CD4-positive, alpha-beta memory T cell (primary cell): ENCODE measurements at places on chromosomes 5 and 9.

DNA sequence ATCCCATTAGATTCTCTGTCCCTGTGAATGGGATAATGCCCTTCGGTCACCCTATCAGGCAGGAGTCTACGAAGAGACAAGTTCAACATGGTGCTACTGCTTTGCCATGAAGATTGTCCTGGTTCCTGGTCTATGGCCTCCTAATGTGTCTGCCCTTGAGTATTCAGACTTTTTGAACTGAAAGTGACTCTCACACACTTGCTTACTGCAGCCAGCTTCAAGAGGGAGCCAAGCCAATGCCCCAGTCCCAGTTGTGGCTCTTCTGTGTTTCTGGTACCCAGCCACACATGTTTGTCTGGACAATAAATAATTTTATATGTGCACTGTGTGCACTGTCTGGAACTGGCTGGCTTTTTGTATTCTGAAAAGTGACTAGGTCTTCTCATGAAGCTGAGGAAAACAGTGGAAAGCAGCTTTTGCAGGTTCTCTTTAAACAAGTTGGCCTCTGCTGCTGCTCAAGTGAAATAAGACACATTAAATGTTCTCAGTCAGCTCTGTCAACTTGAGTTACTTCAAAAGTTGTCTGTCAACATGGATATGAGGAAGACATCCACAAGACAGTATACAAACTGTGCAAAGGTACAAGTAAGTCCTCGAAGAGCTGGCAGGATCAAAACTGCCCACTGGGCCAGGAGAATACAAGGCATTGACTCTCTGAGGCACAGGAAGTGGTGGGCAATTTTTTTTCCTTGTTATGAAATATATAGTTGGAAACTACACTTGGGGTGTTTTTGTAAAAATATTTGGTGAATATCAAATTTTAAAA is 60.0 kb downstream of the ZNF608 start:
- DNase-seq = no peak

GRCh38 chr5:82278711-82279370 is 687 bp upstream of the RPS23 start:
- no peak for DNase-seq

DNA sequence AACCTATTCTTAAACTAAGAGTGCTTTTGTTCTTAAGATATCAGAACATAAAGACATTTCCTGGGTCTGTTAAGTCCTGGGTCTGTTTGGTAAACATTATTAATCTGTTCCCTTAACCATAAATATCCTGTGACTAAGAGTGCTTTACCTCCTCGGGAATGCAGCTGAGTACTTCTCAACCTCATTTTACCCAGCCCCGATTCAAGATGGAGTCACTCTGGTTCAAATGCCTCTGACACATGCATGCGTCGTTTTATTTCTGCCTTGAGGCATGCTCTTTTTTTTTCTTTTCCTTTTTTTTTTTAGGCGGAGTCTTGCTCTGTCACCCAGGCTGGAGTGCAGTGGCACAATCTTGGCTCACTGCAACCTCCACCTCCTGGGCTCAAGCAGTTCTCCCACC is 39.8 kb upstream of the FBXL17 start:
- no peak for DNase-seq

GRCh38 chr5:114727358-114727757 is 365.5 kb downstream of the KCNN2 start:
- DNase-seq = no peak
